T1000 (cell line): ENCODE measurements at places on chromosomes 2 and 18.

GRCh38 chr2:20625491-20626391, 25.2 kb downstream of the HS1BP3 start:
- DNase-seq: no peak

GRCh38 chr2:120934574-120935338, 199.1 kb downstream of the GLI2 start:
- DNase-seq: peak; percentile 57

GRCh38 chr2:2757764-2758163, 426.7 kb upstream of the MYT1L start:
- DNase-seq: no peak

- DNase-seq: no peak
These were observed 64.8 kb downstream of the REV1 start for GRCh38 chr2:99425022-99425421.

DNA sequence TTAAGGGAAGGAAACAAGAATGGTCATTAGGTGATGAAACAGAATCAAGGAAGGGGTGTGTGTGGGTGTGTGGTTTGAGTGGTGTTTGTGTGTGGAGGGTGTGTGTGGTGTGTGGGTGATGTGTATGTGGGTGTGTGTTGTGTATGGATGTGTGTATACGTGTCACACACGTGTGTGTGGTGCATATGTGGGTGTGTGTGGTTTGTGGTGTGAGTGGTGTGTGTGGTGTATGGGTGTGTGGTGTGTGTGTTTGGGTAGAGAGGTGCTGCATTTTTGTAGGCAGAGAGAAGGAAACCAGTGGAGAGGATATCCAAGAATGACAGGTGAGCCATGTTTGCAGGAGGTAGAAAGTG, 1.1 kb upstream of the CEP192 start:
- no peak for DNase-seq

GRCh38 chr2:11097038-11097720, 58.1 kb upstream of the SLC66A3 start:
- no peak for DNase-seq

GRCh38 chr2:83517727-83518368, 941.2 kb downstream of the SUCLG1 start:
- DNase-seq: no peak

DNA sequence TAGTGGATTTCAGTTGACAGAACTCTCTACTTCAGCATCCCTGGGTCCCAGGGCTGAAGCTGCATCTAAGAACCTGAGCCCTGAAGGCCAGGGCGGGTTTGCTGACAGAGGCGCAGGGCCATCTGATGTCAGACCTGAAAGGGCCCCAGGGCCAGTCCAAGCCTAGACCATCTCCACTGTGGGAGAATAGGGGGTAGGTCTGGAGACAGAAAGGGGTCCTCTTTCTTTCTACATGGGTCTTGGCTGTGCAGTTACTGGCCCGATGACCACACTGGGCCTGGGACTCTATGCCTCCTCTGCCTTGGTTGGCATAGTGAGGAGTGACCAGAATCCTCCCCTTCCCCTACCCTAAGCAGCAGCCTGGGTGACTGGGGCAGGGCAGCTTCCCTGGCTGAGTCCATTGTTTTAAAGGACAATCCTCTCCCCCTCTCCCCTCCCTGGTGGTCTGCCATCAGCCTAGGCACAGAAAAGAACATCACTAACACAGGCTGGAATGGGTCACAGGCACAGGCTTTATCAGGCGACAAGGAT, 34.5 kb downstream of the HS1BP3 start:
- no peak for DNase-seq

GRCh38 chr2:207227062-207227748, 61.5 kb upstream of the KLF7 start:
- no peak for DNase-seq

GRCh38 chr2:240558236-240558761, 511 bp upstream of the ANKMY1 start:
- DNase-seq: no peak

- DNase-seq: no peak
These were observed 915.4 kb downstream of the DCDC2C start for GRCh38 chr2:4618630-4619228.

DNA sequence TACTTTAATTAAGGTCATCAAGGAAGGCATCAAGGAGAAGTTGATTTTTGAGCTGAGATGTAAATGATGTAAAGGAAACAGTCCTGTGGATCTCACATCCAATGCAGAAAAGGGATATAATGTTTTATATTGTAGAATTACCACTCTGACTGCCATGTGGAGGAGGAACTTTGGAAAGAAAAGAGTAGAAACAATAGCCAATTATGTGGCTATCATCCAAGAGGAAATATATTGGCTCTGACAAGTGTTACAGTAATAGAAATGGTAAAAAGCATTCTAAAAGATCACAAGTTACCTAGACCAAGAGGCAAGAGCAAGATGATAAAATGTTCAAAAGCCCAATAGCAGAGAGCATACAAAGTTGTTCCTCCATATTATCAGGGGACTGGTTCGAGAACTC, 26.8 kb downstream of the BARD1 start:
- DNase-seq: no peak

DNA sequence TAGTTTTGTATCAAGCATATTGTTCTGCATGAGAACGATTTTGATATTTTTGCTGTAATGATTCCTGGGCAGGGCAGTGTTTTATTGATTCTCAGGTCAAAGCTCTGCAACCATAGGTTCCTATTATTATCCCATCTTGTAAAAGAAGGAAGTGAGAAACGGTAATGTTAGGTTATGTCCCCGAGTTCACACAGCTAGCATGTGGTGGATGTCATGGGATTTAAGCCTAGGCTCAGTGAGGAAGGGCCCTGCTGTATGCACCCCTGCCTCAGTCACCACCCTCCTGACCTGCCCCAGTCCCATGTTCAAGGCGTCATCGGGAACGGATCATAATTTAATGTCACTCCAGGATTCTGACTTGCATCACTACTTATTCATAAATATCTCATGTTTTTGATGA, 10.7 kb downstream of the ACP1 start:
- DNase-seq: no peak

- DNase-seq: peak; percentile 32
These were observed 8.4 kb downstream of the TMEM247 start for GRCh38 chr2:46487667-46488335.

GRCh38 chr18:22238036-22238435, 68.6 kb downstream of the GATA6 start:
- DNase-seq: no peak

DNA sequence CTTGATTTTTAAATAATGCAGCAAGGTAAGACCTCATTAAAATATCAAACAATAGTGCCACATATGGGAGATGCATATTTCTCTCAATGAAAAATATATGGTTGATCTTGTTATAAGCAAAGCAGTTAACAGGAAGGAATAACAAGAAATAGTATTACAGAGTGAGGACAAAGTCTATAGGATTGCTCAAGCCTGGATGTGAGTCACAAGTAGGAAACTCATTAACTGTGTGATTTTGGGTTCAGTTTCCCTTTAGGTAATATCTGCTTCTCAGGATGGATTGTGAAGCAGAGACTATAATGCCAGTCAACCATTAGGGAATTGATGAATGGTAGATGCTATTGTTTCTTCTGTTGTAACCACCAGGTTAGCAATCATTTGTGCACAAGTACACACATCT, 42.9 kb upstream of the SPHKAP start:
- DNase-seq: no peak

GRCh38 chr2:231425811-231426703, 30.5 kb downstream of the B3GNT7 start:
- DNase-seq: no peak

DNA sequence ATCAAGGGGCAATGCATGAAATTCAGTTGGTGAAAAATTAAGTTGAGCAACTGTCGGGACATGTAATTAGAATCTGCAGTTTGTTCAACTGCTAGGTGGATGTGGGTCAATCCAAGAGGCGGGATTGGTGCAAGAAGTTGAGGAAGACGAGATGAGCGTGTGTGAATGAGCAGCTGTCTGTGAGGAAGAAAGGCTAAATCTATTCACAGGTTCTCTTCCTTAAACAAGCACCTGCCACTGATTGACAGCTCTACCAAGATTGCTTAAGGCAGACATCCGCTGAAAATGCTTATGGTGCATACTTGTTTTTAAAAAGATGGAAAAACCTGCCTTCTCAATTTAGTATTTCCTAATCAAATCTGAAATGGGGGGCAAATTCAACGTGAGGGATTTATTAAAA, 323.4 kb upstream of the THUMPD2 start:
- DNase-seq: no peak

DNA sequence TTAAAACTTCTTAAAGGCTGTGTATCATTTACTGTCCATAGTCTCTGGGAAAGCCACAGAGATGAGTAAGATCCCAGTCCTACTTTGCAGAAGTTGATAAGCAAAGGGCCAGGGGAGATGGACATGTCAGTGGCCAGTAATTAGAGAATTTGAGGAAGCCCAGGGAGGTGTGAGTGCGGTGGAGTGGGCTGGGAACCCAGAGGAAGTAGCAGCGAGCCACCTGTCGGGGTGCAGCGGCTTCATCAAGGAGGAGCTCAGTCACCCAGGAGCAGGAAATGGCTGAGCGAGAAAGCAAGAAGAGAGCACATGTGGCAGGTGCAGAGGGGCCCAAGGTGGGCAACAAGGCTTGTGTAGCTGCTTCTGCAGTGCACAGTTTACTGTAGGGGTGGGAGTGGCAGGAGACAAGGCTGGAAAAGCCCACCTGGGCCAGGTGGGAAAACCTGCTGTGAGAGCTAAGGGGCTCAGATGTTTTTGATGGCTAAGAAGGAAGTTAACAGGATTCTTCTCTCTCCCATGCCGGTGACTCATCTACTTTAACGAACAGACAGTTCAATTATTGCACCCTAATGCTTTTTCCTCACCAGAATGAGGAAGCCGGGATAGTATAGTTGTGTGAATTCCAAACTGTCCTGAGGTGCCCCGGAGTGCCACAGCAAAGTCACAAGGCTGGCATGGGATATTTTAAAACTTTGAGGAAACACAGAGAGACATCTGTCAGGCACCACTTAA, 34.8 kb upstream of the MGAT5 start:
- no peak for DNase-seq

- no peak for DNase-seq
These were observed 117.6 kb downstream of the FAM124B start for GRCh38 chr2:224284134-224284946.

DNA sequence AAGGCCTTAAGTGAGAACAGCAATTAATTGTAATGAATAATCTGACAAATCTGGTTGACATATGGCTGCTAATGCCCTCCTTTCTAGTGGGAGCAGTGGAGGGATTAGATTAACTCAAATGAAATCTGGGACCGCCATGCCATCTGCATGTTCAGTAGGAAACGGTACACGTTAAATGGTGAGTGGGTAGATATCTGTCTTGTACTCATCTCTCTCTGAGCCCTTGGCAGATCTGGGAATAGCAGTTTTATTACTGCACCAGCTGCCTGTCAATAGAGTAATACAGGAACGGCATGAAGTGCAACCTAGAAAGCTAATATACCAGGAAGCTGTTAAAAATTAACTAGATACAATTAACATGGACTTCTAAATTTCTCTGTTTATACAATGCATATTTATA, 258.8 kb downstream of the GPD2 start:
- DNase-seq: no peak

GRCh38 chr2:5385596-5385995, 306.6 kb upstream of the SOX11 start:
- DNase-seq: no peak

- DNase-seq: no peak
These were observed 74.7 kb downstream of the KIAA2012 start for GRCh38 chr2:202147775-202148174.

GRCh38 chr18:63322908-63323634, 3.5 kb upstream of the BCL2 start:
- DNase-seq: no peak

DNA sequence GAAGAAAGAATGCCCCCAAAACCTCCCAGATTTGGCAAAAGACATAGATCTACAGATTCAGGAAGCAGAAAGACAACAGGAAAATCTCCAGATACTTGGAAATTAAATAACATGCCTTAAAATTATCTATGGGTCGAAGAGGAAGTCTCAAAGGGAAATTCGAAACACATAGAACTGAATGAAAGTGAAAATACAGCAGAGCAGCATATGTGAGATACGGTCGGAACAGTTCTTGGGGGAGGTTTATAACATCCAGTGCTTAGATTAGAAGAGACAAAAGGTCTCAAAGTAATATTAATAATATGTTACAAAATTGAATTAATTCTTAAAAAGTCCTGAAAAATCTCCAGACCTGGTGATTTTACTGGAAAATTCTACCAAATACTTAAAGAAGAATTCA, 14.3 kb downstream of the KCNG2 start:
- no peak for DNase-seq

DNA sequence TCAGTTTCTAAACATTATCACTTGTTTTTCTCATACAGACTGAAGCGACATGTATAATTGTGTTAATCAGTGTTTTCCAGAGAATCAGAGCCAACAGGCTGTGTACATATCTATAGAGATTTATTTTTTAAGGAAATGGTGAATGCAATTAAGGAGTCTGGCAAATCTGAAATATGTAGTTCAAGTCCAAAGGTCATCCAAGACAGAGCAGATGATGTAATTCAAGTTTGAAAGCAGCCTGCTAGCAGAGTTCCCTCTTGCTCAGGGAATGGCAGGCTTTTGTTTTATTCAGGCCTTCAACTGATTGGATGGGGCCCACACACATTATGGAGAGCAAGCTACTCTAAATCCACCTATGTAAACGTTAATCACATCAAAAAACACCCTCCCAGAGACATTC, 282.6 kb downstream of the CBLN2 start:
- no peak for DNase-seq

- no peak for DNase-seq
These were observed 21.1 kb upstream of the CHMP3 start for GRCh38 chr2:86584151-86584913.

DNA sequence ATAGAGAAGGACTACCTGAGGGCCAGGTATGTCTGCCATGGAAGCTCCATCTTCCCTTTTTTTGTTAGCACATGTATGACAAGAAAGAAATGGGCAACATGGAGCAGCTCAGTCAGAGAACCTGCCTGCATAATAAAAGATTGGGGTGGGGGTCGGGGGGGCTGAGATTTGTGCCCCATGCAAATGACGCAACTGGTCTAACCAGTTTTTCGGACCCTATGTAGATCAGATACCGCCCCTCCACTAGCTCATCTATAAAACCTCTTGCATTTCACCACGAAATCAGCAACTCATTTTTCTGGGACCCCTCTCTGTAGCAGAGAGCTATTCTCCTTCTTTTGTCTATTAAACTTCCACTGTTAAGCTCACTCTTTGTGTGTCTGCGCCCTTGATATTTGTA, 657.2 kb downstream of the ERBB4 start:
- no peak for DNase-seq

DNA sequence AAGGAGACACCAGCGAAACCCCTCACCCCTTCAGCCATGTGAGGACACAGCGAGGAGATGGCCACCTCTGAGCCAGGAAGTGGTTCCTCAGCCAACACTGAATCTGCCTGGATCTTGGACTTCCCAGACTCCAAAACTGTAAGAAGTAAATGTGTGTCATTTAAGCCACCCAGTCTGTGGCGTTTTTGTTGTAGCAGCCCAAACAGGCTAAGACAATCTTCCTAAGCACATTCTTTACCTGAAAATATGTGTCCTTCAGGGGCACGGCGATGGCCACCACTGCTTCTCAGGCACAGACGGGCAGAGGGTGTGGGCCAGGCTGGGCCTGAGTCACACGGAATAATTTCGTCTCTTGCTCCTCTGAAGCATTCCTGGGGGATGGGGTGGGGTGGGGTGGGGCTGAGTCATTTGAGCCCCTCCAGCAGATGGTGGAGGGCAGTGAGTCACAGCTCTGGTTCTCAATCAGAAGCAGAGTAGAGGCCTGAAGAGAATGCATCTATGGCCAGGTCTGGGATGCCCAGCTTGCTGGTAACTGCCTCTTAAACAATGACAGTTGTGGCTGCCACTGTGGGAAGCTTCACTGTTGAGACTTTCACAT, 142.4 kb downstream of the CAPN13 start:
- DNase-seq: peak; percentile 74
